ENCODE measurements at places on chromosomes 2 and 18.
A peak's percentile ranks its signal among the peaks of the same experiment; 100 is the strongest.

DNA sequence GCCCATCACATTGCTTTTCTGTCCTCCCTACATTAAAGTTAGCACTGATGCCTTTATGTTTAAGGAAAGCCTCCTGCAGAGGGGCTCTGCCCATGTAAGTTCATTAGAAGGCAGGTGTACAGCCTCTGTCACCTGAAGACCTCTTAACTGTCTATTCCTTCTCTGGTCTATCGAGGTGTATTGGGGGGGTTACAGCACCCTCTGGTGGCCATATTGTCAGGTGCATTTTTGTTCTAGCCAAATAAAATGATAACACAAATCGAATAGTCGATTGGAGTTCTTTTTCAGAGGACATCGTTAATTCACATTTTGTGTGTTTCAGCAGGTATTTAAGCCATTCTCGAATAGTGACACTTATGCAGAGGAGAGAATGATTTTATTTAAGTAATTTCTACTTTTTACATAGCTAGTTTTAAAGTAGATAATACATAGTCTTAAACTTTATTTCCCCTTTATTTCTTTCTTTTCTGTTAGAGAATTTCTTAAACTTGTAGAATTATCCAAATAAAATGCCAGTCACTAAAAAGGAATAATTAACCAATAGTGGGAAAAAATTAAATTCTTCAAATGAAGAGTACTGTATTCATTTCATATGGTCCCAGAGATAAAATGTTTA lies 136.8 kb downstream of the NEDD4L start:
- DNase-seq, result peak; percentile 58

DNA sequence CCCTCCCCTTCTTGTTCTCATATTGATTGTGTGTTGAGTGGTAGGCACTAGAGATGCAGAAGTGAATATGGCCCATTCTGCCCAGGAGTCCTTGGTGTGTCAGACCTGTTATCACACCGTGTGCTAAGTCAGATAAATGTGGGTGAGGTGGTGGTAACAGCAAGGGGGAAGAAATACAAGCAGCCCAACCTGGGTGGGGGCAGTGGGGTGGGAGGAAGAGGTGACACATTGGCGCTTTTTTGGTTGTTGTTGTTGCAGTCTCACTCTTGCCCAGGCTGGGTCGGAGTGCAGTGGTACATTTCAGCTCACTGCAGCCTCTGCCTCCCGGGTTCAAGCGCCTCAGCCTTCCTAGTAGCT lies 12.8 kb downstream of the B3GNT2 start:
- DNase-seq, result no peak

GRCh38 chr2:55138014-55138881 lies 88.0 kb upstream of the RTN4 start:
- no peak for DNase-seq

- no peak for DNase-seq
These were observed 262.8 kb upstream of the RASGRP3 start for GRCh38 chr2:33213648-33214047.

DNA sequence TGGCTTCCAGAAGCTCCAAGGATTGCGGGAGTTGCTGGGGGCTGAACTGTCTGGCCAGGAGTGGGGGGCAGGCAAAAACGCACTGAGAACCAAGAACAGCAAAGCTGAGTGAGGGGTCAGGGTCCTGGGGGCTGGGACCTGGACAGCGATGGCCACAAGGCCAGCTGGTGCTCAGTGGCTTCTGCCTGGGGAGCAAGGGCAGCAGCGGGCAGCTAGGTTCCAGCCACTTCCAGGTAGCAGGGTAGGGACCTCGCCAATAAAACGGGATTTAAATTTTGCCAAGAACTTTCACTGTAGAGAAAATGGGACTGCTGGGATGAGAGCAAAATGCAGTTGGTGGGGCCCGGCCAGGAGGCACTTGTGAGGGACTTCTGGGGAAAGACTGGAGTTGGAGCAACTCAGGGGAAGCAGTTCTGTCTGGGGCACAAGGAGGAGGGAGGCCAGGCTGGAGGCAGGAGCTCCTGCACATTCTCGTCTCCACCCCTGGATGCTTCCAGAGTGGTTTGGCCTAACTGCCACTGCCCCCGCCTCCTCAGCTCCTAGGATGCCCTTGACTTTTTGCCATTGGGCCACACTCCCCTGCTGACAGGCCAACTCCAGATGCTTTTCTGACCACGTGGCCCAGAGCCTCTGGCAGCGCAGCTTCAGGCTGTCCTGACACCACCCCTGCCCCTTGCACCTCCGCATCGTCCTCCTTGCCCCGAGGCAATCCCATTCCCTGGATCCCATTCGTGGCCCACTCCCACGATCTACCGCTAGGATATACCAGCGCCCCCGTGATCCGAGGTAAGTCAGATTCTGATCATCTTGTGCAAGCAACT lies 5.5 kb upstream of the CCDC74A start:
- no peak for DNase-seq

- DNase-seq, result no peak
These were observed 1.5 kb downstream of the TEX261 start for GRCh38 chr2:70992945-70993853.

Measured in retina (tissue), 1 donor.